ENCODE measurements at places on chromosomes 11 and 22.

GRCh38 chr22:26522592-26522991 lies 10.3 kb upstream of the TFIP11 start:
- DNase-seq: no peak

- no peak for DNase-seq
Measured at GRCh38 chr11:73428699-73429098, 52.5 kb downstream of the RELT start.

GRCh38 chr11:65491614-65492386 lies 7.0 kb upstream of the MALAT1 start:
- peak; percentile 98 for DNase-seq

GRCh38 chr11:26247340-26247739 lies 84.6 kb upstream of the ANO3 start:
- no peak for DNase-seq

- DNase-seq: peak; percentile 45
Measured at GRCh38 chr22:29112121-29112520, 39.3 kb downstream of the KREMEN1 start.

GRCh38 chr22:29621761-29622526 lies 18.5 kb downstream of the NF2 start:
- no peak for DNase-seq

DNA sequence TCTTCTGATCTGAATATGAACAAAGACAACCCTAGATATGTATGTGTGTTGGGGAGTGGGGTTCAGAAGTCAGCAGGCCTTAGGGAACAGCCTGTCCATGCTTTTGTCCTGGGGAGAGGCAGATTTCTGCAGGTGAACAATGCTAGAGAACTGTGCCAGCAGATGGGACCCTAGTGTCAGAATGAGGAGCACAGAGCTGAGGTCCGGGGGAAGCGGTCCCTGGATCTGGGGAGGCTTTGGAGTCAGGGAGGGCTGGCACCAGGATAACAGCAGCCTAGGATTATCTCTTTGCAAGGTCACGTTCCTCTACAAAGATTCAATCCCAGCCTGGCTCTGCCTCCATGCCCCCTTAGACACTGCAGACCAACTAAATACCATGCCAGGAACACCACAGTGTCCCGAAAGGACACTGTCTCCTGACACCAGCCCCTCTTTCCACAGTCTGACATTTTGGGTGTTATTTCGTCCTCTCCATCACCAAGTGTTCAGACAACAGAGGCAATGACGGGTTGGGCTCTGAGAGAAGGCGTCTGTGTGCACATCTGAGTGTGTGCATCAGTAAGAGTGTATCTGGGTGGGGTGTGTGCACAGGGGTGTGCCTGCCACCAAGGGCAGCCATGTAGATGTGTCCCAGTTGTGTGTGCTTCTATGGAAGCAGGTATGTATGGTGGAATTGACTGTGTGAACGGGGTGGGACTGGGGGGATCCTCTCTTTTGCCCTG lies 43.5 kb downstream of the EIF3F start:
- no peak for DNase-seq

DNA sequence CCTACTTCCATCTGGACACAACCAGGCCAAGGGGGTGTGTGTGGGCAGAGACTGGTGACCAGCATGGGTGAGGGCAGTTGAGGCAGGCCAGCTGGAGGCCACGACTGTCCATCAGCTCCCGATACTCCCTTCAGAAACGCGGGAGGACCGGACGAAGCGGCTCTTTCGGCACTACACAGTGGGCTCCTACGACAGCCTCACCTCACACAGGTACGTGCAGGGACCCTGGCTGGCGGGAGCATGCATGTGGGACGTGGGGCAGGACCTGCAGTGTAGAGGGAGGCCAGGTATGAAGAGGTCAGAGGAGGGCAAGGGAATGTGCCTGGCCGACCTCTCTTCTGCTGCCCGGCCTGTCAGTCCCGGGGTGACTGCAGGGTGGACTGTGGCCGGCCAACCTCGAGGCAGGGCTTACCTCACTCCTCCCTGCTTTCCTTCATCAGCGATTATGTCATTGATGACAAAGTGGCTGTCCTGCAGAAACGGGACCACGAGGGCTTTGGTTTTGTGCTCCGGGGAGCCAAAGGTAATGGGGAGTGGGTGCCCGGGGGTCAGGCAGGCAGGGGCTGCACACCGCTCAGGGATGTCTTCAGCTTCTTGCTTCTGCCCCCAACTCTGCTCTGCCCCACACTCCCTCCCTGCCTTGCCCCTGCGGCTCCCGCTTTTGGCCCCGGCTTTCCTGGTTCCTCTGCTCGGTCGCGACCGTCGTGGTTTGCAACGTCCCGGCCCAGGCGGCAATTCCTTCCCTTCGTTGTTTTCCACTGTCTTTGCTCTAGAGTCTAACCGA lies 31.3 kb downstream of the SHANK3 start:
- DNase-seq: no peak

DNA sequence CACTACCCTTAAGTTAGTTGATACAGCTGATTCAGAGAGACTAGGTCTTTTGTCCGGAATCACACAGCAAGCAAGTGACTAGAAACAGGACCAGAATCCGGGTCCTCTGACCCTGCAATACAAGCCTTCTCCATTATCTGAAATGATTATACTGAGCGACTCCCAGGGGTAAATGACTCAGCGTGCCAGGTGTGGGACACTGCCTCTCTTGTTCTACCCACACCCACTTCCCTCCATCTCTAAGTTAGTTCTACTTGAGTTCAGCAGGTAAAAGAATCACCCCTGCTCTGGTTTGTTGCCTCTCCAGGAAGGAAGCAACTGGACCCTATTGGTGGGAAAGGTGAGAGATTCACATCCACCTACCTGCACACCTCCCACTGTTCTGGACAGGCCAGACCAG lies 156.9 kb downstream of the DBX1 start:
- DNase-seq: no peak

DNA sequence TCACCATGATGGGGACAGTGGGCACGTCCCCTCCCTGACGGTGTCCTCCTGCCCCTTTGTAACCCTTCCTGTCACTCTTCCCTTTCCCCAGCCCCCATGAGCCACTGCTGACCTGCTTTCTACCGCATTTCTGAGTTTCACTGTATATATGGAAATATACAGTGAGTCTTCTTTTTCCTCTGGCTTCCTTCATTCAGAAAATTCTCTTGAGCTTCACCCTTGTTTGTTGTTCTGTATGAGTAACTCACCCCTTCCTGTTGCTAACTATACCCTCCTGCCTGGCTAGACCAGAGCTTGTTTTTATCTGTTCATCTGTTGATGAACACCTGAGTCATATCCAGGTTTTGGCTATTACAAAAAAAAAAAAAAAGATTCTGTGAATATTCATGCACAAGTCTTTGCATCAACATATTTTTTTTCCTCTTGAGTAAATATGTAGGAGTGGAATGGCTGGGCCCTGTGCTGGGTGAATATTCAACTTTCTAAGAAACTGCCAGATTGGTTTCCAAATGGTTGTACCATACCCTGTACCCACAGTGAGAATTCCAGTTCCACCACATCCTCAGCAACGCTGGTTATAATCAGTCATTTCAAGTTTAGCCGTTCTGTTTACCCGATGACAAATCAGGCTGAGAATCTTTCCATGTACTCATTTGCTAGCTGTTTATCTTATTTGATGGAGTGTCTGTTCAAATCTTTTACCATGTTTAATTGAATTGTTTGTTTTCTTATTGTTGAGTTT lies 62.0 kb downstream of the IGF2 start:
- no peak for DNase-seq

DNA sequence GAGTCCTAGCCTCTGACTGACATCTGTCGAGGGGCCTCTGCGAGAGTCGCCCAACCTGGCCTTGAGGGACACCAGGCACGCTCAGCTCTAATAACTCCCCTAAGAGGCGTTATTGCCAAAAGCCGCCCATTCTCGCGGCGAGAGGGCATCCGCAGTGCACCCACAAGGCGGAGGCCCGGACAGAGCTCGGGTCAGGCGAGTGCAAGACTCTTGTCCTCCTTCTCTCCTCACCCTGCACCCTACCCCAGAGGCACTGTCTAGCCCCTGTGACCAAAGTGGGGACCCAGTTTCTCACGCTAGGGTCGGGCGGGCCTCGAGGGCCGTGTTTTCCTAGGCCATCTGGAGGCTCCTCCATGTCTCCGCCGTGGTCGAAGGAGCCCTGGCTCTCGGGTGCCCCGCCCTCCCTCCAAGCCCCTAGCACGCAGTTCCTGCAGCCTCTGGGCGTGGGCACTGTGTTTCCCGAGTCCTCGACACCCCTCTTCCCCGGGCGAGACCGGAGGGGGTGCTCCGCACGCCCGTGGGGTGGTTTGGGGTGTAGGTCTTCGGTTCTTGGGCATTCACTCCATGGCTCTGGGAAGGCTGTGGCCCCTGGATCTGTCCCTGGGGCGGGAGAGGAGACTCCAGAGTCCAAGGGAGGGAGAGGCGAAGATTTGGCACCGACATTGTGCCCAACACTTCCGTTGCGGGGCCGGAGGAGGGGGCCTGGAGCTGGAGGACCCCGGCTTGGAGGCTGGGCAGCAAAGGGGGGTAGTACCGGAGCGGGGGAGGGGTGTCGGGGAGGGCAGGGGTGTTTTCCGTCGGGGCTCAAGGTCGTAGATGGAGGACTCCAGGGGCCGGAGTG lies 1.0 kb downstream of the CHRM4 start:
- no peak for DNase-seq

DNA sequence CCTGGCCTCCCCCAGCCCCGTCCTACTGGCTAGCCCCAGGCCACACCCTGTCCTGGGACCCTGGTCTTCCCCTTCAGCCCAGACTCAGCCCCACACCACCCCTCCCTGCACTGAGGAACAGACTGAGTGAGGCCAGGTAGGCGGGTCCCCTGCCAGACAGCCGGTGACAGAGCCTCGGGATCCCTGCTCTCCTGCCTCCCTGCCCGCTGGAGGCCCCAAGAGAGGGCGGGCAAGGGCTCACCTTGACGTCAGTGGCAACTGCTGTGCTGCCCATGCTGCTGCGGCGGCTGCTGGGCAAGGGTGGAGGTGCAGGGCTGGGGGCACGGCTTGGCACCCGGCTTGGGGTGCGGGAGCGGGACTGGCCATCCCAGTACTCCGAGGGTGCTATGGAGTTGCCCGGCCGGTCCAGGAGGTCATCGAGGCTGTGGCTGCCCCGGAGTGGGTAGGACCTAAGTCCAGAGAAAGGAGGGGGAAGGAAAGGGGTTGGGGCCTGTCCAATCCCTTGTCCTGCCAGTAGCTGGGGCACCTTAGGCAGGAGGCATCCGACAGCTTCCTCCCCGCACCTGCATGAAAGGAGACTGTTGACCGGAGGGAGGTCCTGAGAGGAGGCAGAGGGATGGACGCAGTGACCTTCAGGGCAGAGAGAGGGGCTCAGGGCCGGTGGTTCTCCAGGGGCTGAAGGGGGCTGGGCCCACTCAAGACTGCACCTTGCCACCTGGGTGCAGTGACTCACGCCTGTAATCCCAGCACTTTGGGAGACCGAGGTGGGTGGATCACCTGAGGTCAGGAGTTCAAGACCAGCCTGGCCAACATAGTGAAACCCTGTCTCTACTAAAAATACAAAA lies 2.2 kb upstream of the SLC16A8 start:
- no peak for DNase-seq

- DNase-seq: no peak
Measured at GRCh38 chr11:71200761-71201160, 51.6 kb downstream of the SHANK2 start.

DNA sequence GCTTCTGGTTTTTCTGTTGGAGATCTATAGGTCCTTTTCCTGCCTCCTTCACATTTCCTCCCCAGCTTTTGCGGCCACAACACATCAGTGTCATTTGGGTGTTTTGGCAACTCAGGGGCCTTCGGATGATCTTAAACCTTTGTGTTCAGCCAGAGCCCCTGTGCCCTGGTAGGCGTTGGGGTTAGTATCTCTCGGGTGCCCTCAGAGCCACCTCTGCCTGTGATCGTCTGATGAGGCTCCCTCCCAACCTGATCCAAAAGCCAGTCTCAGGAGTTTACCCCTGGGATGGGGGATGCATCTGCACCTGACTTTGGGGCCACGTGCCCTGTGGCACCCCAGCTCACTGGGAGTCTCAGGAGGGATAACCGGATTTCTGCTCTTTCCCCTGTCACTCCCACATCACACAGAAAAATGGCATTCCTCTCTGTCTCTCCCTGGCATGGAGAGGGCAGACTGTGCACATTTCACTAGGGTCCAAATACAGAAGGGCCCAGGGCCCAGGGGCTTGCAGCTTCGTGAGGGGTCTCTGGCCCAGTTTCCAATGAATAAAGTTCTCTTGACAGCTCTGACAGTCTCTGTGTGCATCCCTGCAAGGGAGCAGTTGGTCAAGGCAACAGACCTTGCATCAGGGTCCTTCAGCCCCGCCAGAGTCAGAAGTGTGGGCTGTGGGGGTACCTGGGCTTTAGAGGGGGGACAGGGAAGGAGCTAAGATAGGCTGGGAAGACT lies 2.6 kb downstream of the RNF26 start:
- no peak for DNase-seq

DNA sequence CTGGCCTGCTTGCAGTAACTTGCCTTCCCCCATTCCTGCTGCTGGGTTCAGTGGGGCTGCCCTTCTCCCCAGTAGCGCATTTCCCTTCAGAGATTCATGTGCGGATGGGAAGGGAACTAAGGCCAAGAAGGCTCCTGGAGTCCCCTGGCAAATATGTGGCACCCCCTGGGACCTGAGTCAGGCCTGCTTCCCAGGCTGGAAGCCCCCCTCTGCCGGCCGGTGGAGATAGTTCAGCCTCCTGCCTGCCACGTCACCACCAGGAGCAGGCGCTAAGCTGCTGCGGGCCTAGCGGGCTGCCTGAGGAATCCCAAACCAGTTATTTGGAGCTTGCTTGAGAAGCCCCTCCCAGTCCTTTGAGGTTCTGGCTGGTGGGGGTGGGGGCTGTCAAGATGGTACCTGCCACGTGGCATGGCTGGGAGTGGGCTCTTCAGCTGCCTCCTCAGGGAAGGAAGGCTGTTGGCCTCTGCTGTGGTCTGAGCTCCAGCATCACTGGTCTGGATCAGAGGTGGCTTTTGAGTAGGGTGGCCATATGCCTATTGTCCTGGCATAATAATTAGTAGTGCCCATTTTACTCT lies 2.0 kb downstream of the SERPINH1 start:
- DNase-seq: no peak

DNA sequence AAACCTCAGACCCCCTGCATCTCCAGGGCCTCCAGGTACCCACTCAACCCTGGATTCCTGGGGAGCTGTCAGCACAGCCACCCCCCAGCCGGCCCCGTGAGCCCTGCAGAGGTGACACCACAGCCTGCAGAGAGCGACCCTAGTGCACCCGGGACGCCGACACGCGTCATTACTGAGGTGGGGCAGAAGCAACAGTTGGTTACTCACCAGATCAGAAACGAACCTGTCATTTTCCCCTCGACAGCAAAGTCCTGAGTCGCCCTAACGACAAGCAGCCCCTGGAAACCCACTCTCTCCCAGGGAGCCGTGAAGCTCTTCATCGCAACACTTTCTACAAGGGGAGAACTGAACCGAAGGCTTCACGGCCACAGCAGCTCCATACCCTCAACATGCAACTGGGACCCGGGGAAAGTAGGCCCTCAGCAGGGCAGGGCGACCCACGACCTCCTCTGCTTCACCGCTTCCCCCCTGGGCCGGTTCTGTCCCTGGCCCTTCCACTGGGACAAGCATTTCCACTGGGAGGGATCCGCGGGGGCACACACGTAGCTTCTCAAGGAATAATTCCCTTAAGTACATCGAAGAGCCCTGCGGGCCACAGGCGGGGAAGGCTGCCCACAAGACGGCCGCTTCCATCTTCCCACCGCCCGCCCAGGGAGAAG lies 1.6 kb downstream of the BRD1 start:
- no peak for DNase-seq

Measured in NCI-H345 (cell line).